ENCODE measurements at places on chromosomes 5 and 9.

- DNase-seq, result no peak
Observed at GRCh38 chr9:126532019-126532462, 81.7 kb upstream of the LMX1B start.

- no peak for DNase-seq
Observed at GRCh38 chr5:14179446-14179845, 36.3 kb downstream of the TRIO start.

DNA sequence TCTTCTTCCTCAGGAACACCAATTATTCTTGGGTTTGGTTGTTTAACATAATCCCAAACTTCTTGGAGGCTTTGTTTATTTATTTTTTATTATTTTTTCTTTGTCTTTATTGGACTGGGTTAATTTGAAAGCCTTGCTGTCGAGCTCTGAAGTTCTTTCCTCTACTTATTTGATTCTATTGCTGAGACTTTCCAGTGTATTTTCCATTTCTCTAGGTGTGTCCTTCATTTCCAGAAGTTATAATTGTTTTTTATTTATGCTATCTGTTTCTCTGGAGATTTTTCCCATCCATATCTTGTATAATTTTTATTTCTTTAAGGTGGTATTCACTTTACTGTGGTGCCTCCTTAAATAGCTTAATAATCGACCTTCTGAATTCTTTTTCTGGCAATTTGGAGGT, 8.8 kb upstream of the RIOK2 start:
- DNase-seq, result no peak

GRCh38 chr5:22390888-22391287, 462.3 kb downstream of the CDH12 start:
- no peak for DNase-seq

DNA sequence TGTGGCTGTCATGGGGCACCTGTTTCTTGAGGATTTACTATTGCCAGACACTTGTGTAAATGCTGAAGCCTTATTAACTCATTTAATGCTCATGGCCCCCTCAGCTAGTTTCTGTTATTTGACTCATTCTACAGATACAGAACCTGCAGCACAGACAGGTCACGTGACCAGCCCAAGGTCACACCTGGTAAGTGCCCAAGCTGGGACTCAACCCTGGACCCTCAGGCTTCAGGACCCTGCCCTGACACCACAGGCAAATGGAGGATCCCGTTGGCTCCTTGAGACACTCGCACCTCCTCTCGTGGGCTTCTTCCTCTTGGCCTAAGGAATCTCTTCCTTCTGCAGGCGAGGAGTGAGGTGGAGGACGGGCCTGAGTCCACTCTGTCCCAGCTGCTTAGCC, 10.6 kb upstream of the NEURL1B start:
- no peak for DNase-seq

- no peak for DNase-seq
Observed at GRCh38 chr5:83396662-83397061, 74.9 kb upstream of the VCAN start.

DNA sequence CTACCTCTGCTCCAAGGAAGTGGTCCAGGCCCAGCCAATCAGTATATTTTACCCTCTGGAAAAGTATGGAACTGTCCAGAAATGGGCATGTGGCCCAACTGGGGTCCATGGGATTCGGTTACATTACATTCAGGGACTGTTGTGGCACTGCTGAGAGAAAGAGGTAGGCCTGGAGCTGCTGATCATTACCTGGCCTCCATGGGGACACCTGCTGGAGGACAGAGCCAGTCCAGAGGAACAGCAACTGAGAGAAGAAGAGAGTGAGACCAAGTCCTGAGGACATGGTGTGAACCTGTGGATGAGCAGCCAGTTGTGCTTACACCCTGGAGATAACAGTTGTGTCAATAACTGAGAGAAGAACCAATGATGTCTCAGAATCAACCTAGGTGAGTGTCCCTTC, 48.2 kb downstream of the HMHB1 start:
- DNase-seq, result no peak

GRCh38 chr9:4508907-4509589, 18.8 kb downstream of the SLC1A1 start:
- DNase-seq, result no peak

DNA sequence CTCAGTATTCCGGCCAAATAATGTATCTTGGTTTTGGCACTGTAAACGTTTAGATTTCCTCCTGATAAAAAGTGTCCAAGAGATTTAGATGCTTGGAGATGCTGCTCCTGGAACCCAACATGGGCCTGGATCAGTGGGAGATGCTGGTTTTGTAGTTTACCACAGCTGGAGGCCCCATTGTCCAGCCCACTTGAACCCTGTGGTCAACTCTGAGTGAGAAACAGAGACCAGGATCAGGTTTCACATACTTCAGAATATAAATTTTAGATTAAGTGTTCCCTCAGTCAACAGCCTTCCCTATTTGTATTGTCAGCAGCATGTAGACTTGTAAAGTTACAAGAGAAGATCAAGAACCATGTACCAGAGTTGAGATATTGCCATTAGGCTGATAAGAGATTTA, 144.7 kb upstream of the C9orf72 start:
- DNase-seq, result no peak

GRCh38 chr5:6194906-6195612, 183.3 kb downstream of the MED10 start:
- no peak for DNase-seq

- DNase-seq, result no peak
Observed at GRCh38 chr9:126317513-126317912, 9.1 kb upstream of the MVB12B start.

- DNase-seq, result no peak
Observed at GRCh38 chr5:62496876-62497275, 81.7 kb upstream of the LRRC70 start.

DNA sequence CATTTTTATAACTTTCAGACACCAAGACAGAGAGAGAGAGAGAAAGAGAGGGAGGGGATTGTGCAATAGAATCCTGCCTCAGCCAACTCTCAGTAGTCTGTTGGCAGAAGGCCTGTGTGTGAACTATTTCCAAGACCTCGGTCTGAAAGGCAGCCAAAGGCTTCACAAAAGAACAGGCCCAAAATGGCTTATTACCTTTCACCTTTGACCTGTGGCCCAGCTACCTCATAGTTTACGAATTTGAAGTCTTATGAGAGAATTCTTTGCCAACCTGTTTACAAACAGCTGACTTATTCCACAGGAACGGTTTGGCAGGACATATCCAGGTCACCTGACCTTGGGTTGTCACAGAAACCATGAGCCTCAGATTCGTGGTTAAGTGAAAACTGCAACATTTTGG, 48.6 kb downstream of the NR2F1-AS1 start:
- peak; percentile 12 for DNase-seq

GRCh38 chr5:122286541-122286940, 25.5 kb upstream of the SNCAIP start:
- DNase-seq, result no peak

- DNase-seq, result no peak
Observed at GRCh38 chr5:133846478-133847226, 121.8 kb downstream of the C5orf15 start.

DNA sequence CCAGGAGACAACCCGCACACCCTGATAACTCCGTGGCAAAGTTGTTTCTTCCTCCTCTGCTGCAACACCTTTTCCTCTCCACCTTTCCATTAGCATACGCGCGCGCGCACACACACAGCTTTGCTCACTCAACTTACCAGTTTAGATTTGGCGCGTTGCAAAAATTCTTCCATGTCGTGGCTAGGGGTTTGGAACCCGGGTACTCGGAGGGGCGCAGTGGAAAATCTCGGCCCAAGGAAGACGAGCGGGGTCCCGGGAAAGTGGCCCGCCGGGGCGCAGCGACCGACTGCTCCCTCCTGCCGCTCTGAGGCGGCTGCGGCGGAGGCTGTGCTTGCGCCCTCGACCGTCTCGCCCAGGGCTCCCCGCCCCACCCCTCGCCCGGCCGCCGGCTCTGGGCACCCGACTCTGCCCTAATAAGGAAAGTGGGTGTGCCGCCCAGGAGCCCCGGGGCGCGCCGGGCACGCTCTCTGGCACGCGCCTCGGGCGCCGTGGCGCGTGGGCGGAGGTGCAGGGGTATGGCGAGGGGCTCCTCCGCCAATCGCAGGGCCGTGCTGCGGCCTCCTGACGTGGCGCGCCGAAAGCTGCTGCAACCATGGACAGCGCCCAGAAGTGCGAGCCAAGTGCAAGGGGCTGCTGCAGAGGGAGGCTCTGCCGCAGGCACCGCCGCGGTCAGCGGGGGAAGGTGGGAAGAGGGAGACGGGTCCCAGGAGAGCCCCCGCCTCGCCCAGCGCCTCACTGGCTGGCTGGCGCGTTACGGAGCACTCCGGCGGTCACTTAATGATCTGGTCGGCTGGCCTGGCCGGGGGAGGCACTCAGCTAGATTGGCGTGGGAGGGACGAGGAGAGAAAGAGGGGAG, at the start of gene PRUNE2:
PRUNE2 (minus strand) TSS at position 324 of the 856 bp plus-strand sequence; CDS start at position 173, 151 bp downstream.
- DNase-seq, result no peak

DNA sequence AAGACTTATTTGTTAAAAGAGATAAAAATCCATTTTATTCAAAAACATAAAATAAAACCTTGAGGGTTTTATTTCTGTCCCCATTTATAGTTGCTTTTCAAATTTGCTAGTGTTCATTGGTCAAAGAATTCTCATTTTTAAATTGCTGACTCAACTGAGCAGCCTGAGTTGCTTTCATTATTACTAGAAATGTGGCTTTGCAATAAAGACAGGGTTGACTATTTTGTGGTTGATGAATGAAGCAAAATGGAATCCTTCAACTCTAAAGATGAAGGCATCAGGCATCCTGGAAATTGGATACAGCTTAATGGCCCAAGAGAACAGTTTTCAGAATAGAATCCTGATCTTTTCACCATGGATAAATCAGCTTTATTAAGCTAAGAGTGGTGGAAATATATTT, 23.9 kb upstream of the PPP3R2 start:
- DNase-seq, result no peak

- no peak for DNase-seq
Observed at GRCh38 chr5:58450018-58450417, 9.9 kb downstream of the PLK2 start.

- no peak for DNase-seq
Observed at GRCh38 chr9:117596678-117597077, 107.5 kb upstream of the TLR4 start.

DNA sequence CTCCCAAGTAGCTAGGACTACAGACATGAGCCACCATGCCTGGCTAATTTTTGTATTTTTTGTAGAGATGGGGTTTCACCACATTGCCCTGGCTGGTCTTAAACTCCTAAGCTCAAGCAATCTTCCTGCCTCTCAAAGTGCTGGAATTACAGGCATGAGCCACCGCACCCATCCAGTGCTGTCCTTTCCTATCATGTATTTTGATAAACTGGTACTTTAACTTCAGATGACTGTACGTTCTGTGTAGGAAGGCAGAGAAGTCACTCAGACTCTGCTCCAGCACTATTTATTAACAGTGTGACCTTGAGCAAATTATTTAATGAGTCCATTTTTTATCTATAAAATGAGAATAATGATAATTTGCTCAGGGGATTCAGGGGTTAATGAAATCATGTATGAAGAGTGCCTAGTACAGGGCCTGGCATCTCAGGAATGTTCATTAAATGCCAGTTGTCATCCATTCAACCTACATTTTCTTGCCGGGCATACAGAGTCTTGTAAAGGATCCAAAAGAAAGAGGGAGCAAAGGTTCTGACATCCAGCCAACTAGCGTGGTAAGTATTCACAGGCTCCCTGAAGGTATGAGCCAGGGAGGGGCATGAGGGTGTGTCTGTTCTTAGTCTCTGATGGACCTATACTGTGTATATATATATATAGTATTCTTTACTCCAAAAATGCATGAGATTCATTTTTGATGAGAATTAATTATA, 201.9 kb downstream of the PBX3 start:
- DNase-seq, result no peak

DNA sequence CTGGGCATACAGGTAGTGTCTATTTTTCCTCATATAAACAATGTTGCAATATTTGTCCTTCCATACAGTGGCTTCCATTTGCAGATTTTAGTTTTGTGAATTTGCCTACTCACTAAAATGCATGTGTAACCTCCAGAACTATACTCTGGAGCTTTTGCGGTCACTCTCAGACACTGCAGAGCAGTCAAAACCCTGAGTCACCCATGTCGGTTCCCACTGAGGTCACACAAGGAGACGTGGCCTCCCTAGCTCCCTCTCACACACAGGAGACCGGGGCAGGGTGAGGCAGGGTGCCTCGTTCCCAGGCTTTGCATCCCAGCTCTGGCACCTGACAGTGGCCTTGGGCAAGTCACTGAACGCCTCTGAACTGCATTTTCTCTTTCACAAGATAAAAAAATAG, 55.5 kb upstream of the ZNF354A start:
- DNase-seq, result no peak

DNA sequence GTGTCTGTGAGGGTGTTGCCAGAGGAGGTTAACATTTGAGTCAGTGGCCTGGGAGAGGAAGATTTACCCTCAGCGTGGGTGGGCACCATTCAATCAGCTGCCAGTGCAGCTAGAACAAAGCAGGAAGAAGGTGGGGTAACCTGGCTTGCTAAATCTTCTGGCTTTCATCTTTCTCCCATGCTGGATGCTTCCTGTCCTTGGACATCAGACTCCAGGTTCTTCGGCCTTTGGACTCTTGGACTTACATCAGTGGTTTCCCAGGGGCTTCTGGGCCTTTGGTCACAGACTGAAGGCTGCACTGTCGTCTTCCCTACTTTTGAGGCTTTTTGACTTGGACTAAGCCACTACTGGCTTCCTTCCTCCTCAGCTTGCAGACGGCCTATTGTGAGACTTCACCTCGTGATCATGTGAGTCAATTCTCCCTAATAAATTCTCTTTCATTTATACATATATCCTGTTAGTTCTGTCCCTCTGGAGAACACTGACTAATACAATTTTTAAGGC, 38.1 kb downstream of the PBX3 start:
- no peak for DNase-seq

DNA sequence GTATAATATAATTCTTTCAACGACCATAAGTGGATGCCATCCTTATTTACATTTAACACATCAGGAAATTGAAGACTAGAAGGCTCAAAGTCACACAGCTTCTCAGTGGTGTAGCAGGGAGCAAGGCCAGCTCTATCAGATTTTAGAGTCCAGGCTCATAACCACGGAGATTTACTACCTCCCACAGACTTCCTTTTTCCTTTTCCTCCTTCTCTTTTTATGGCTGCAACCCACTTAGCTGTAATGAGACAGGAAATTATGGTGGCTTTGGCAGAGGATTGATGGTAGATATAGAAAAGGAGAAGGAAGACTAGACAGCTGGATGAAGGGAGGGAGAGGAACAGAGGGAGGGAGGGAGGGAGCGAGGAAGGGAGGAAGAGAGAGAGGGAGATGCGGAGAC, 47.4 kb downstream of the SPEF2 start:
- peak; percentile 18 for DNase-seq
